ENCODE measurements at places on chromosomes 12 and 14.

GRCh38 chr12:132270969-132271754, 58.2 kb downstream of the GALNT9 start:
- no peak for DNase-seq

GRCh38 chr14:67457782-67458181, 30.7 kb downstream of the TMEM229B start:
- DNase-seq, result no peak

GRCh38 chr12:53279283-53279869, 11.3 kb downstream of the ESPL1 start:
- DNase-seq, result no peak

DNA sequence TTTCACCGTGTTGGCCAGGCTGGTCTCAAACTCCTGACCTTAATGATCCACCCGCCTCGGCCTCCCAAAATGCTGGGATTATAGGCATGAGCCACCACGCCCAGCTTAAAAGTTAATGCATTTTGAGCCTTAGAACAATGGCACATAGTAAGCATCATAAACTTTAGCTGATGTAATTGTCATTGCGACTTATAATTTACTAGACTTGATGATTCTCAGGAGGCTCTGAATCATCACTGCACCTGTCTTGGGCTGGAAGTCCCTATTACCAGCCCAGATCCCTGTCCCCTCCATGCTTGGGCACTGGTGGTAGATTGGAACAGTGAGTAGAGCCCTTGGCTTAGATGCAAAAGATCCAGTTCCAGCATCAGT, 26.1 kb downstream of the KMT5A start:
- DNase-seq, result no peak

GRCh38 chr12:94204499-94205247, 56.3 kb downstream of the PLXNC1 start:
- DNase-seq, result no peak

GRCh38 chr12:52280796-52281560, 6.5 kb downstream of the KRT86 start:
- peak; percentile 97 for DNase-seq

DNA sequence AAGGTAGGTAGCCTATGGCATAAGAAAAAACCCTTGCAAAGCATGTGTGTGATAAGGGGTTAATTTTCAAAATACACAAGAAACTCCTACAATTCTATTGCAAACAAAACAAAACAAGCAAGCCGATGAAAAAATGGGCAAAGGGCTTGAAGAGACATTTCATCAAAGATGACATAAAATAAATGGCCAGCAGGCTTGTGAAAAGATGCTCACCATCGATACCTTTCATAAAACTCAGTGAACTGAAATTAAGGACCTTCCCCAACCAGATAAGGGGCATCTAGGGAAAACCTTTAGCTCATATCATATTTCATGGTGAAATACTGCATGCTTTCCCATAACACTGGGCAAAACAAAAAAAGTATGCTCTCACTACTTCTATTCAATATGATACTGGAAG, 131.2 kb downstream of the PPM1H start:
- DNase-seq, result no peak

- DNase-seq, result no peak
Measured at GRCh38 chr12:16523951-16524331, 82.0 kb downstream of the LMO3 start.

DNA sequence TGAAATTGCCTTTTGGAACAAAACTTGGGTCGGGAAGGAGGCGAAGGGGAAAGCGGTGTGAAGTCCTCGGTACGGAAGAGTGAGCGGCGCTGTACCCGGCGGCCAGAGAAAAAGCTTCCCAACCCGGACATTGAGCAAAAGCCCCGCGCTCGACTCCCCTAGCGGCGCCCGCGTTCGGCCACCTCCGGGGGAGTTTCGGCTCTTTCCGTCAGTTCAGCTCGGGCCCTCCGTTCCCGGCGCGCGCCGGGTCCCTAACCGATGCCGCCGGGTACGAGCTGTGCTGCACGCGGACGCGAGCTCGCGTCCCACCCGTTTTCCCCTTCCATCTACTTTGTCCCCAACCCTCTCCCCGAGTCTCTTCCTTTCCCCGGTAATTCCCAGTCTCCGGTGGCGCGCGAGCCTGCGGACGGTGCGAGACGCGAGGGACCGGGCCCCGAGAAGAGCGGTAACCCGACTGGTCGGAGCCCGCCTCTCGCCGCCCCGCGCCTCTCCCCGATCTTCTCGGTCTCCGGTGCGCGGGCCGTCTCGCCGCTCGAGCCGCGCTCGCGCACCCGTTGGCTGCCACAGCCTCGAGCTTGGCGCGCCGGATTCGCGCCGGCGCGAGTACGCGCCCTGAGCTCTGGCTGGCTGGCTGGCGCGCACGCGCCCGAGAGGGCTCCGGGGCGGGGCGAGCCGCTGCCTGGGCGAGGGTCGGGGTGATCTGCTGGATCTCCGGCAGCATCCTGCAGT, 446 bp upstream of the SPATS2 start:
- peak; percentile 83 for DNase-seq

DNA sequence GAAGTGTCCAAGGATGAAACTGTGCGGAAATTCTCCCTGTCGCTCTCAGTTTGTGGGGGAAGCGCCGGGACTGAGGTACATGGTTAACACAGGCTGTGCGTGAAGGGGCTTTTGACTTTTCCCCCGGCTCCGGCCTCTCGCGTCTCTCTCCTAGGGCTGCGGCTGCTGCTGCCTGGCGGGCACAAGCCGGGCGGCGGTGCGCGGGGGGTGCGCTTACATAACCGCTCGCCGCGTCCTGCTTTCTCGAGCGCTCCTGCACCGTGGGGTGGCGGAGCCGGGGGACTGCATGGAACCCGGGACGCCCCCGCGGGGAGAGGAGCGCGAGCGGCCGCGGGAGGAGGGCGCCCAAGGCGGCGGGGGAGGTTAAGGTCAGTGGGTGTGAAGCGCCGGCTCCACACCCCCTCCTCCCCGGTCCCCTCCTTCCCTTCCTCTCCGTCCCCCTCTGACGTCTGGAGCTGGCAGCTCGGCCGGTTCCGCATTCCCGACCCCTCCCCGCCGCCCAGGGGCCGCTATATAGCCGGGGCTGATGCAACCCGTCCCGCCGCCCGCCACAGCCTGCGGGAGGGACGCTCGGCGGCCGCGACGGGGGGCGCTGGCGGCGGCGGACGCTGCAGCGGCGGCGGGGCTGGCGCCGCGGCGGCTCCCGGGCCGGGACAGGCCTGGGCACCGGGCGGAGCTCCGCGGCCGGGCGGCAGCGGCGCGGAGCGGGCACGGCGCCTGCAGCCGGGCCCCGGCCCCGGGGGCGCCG, at the start of gene JDP2:
Gene JDP2 (plus strand): TSS at position 541 of the 748 bp plus-strand sequence. CDS start 9,899 bp downstream, outside the sequence.
- DNase-seq, result no peak

DNA sequence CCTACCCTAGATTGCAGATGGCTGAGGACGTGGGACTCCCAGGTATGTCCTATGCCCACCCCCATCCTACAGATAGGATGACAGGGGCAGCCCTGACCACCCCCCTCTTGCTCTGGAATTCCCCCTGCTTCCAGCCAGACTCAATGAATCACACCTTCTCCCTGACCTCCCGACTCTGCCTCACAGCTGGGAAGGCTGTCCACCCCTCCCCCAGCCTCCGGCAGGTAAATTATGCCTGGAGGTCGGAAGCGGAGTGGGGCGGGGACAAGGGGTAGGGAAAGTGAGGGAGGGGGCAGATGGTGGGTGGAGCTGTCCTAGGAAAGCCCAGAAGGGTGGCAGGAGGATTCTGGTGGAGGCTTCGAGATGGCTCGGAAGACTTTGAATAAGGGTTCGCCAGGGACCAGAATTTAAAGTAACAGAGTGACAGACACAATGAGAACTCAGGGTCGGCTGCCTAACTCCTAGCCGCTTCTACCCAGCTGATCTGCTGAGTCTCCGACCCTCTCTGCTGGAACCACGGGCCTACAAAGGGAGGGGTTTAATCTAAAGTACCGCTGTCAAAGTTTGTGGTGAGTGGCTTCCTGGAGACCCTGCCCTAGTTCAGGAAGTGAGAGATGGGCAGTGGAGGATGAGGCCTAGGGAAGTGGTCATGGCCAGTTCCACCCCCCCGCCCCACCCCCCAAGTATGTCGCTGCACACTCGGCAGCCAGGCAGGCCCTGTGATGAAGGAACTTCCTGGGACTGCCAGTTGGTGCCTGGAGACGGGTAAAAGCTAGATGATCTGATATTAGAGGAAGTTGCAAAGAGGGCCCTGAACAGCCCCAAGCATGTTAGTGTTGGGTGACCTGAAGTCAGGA, 4.2 kb downstream of the PLEKHG3 start:
- DNase-seq, result no peak

GRCh38 chr12:49287876-49288275, 7.1 kb upstream of the PRPH start:
- no peak for DNase-seq

DNA sequence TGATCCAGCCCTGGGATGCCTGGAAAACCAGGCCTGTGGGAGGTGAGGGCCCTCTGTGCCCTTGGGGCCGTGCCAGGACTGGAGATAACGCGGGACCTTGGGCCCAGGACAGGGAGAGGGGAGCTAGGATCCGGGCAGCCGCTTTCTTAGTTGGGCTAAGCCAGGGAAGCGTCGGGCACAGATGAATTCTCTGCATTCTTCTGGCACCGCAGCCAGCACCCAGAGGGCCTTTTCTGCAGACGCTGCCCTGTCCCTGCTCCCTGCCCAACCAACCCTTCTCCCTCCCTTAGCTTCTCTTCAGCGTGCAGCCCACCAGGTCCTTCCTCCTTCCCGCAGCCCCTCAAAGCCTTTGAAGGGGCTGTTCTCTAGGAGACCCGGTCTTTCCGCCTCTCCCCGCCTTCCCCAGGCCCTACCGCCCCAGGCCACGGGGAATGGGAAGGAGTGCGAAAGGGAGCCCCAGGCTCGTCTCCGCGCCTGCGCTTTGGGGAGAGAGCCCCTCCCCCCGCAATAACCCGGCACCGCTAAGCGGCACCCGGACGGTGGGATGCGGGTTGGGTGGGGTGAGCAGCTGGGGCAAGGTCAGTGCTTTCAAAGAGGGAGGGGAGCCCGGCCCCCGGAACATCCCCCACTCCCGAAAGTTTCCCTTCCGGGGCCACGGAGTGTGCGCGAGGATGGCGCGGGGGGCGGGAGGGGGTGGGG, 663 bp downstream of the NCKAP5L start:
- DNase-seq, result peak; percentile 66

DNA sequence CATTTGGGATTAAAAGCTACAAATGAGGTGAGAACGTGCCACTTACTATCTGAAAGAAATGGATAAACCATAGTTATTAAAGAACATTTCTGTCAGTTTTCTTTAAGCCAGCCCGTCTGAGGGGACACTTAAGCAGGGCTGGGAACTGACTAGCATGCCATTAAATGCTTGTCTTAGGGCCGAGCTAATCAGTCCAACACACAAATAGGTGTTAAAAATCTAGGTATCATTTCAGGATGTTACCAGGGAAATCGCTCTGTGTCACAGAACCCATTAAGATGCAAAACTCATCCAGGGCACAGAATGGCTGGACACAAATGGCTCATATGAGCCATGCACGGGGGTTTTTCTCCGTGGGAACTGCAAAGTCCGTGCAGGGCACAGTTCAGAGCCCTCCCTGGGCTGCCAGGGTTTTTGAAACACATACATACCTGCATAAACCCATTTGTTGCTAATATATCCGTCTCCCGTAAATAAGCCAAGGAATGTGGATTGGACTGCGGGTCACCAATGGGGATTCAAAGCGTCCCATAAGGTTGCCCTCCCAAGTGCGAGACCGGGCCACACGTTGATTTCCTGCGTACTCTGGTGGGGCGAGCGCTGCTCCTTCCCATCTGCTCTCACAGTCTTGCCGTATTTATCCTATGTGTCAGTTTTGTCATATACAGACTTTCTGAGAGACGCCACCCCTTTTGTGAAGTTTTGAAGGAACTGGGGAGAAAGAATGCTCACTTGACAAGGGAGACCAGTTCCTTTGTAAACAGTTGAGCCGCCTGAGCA, 5.4 kb upstream of the GSC start:
- DNase-seq, result no peak

- no peak for DNase-seq
Measured at GRCh38 chr12:59500335-59500734, 95.5 kb upstream of the SLC16A7 start.

GRCh38 chr14:104214431-104215218, 76.2 kb downstream of the KIF26A start:
- DNase-seq, result no peak

GRCh38 chr14:61466249-61466904, 145.0 kb downstream of the PRKCH start:
- peak; percentile 85 for DNase-seq

DNA sequence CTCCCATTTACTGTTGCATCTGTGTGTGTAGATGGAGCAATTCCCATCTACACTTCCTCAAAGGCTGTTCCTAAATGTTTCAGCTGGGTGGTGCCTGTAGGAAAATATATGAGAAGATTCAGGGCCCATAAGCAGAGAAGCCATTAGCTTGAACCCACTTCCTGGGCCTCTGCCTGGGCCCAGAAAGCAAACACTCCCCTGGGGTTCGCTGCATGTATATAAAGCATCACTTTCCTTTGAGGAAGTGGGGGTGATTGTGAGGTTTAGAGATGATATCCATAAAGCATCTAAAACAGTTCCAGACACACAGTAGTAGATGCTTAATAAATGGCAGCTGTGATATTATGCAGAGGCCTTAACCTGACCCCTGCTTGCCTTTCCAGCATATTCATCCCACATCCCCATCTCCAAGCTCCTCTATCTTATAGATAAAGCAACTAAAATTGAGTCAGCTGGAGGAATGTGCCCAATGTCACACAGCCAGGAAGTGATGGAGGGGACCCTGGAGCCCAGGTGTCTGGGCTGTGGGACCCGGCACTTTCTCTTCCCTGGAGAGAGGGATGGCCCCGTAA, 280.0 kb upstream of the CRY1 start:
- no peak for DNase-seq

DNA sequence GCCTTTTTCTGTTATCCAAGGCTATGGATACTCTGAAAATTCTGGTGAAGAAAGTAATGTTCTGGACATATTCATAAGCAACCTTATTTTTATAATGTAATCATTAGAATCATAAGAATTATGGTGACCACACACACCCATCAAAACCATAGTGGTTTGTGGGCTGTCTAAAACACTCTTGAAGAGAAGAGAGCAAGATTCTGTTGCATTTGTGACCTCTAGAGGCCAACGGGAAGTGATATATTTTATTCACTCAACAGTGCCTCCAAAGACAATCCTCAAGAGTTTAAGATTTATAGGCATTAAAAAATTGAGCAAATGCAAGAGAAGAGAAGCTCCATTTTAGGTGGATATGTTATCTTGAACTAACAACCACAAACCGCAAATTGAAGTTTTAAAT, 68.5 kb upstream of the LGR5 start:
- peak; percentile 14 for DNase-seq

- no peak for DNase-seq
Measured at GRCh38 chr12:113261847-113262470, 40.7 kb downstream of the TPCN1 start.

GRCh38 chr12:106110626-106111300, 28.0 kb downstream of the NUAK1 start:
- no peak for DNase-seq

GRCh38 chr12:119931402-119931801, 54.3 kb upstream of the CIT start:
- DNase-seq, result no peak

GRCh38 chr14:76780875-76781647, 19.8 kb downstream of the VASH1 start:
- no peak for DNase-seq

DNA sequence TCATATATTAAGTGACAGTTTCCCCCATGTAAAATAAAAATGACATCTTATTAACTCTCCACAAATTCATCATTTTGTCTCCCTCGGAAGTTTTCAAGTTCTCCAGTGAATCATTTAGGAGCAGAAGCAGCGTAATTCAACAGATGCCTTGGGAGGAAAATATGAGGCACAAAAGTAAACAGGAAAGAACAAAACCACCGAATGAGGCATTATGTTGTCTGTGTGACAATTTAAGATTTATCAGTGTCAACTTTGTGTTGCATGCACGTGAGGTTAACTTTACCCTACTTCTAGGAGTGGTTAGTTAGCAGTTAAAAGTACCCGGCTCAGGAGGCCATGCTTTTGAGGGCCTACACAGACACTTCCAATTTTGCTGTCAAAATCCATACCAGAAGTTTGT, 258.6 kb downstream of the IPO8 start:
- DNase-seq, result no peak

All from HS-27A (cell line).